Cardiac fibroblast (primary cell): ENCODE measurements at places on chromosomes 2 and 18.
A peak's percentile ranks its signal among the peaks of the same experiment; 100 is the strongest.

DNA sequence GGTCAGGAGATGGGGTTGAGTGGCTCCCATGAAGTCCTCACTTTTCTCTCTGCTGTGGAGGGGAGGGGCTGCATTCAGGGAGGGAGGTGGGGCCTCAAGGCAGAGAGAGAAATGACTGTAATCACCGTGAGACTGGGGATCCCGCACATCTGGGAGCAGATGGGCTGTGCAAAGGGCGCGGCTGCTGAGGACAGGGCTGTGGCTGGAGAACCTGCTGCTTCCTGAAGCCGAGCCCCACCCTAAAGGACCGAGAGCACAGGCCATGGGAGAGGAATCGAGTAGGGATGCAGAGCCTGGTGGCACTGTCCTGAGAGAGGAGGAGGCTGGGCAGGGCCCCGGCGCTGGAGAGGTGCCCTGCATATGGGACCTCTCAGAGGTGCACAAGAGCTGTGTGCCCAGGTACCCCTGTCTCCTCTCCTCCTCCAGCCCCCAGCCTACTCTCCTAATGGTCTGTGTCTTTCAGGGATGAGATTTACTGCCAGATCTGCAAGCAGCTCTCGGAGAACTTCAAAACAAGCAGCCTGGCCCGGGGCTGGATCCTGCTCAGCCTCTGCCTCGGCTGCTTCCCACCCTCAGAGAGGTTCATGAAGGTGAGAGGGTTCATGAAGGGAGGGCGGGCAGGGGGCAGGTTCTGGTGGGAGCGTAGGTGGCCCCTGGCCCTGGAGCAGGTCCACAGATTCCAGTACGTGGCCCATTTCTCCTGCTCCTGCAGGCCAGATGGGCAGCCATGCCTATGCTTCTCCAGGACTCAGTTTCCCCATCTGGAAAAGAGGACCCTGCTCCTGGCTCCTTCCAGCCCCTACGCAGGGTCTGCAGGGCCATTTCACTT lies 25.9 kb upstream of the GPR17 start:
- no peak for DNase-seq

- DNase-seq, result peak; percentile 10
These were observed 48.5 kb downstream of the TMX3 start for GRCh38 chr18:68666381-68666780.

GRCh38 chr2:52916981-52917380 lies 850.6 kb upstream of the CHAC2 start:
- DNase-seq, result no peak

- DNase-seq, result no peak
These were observed 48.2 kb downstream of the AGAP1 start for GRCh38 chr2:235541838-235542549.

DNA sequence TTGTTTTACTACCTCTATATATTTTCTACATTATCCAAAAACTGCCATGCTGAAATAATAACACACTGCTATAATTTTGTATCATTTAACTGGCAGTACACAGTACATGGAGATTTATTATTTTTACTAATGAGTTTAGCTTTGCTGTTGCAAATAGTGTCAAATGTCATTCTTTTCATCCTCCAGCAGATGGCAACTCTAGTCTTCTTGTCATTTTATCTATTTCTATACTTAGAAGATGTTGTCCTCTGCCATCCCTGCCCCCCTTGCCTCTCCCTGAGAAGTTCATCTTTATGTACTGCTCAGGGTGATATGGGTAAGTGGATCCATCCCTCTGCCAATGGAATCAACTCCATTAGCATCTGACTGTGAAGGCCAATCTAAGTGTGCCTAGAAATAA lies 21.7 kb upstream of the LRRTM1 start:
- DNase-seq, result peak; percentile 49

- DNase-seq, result no peak
These were observed 195.5 kb upstream of the CTAGE1 start for GRCh38 chr18:22613058-22613690.

DNA sequence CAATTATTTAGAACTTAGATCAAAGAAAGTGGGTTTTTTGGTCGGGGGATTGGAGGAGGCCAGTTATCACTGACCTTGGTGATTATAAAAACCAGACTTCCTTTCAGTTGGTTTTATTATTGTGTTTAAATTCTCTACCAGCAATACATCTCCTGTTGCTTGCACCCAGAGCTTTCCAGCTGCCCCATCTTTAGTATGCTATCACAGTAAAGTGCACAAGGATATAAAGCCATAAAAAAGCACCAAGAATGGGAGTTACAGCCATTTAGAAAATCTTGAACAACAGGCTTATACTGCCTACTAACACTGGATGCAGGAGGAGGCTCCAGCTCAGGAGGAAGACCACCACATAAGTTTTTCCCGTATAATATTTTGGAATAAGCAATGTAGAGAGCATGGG lies 148.7 kb upstream of the OSR1 start:
- DNase-seq, result no peak

- DNase-seq, result no peak
These were observed 22.4 kb downstream of the ODC1 start for GRCh38 chr2:10425699-10426098.

DNA sequence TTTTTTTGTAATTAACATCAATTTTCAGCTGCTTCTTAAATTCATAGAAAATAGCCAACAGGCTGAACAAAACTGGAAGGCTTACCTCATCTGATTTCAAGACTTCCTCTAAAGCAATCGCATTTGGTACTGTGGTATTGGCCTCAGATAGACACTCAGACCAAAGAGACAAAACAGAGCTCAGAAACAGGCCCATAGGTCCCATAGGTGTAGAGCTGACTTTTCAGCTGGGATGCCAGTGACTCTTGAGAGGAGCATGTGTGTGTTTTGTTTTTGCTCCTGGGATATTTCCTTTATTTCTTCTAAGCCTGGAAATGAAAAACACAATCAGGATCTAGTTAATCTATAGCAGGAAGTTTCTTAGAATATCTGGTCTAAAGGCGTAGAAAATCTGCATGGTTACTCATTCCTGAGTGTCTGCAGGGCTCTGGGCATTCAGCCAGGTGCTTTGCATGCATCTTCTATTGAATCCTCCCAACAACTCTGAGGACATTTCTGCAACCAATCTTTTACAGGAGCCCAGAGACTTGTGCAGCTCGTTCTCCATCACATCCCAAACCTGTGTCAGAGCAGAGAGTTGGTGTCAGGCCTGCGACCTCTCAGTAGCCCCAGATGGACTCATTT lies 190.8 kb downstream of the RTP5 start:
- DNase-seq, result peak; percentile 84

DNA sequence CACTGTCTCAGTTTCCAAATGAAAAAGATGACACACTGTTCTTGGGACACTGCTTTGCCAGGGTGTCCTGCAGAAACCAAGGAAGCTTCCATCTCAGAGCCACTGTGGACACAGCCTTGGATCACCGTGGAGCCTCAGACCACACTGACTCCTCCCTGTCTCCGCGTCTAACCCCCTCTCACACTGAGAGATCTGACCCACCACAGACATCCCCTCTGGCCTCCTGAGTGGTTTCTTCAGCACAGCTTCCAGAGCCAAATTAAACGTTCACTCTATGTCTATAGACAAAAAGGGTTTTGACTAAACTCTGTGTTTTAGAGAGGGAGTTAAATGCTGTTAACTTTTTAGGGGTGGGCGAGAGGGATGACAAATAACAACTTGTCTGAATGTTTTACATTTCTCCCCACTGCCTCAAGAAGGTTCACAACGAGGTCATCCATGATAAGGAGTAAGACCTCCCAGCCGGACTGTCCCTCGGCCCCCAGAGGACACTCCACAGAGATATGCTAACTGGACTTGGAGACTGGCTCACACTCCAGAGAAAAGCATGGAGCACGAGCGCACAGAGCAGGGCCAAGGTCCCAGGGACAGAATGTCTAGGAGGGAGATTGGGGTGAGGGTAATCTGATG lies 113.4 kb upstream of the PKDCC start:
- DNase-seq, result no peak

DNA sequence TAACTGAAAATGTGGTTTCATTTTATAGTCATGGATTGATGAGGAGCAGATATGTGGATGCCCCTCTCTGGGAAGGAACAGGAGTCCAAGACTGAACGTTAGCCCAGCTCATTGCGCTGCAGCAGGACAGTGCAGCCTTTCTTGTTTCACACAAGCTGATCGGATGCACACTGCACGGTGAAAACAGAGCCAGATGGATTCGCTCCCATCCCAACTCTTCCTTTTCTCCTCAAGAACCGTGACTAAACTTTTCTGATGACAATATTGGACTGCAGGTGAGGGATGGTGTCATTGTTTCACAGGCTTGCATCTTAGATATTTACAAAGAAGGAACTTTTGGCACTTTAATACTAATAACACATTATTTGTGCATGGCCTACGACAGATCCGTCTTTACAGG lies 33.8 kb upstream of the COPS8 start:
- DNase-seq, result no peak

DNA sequence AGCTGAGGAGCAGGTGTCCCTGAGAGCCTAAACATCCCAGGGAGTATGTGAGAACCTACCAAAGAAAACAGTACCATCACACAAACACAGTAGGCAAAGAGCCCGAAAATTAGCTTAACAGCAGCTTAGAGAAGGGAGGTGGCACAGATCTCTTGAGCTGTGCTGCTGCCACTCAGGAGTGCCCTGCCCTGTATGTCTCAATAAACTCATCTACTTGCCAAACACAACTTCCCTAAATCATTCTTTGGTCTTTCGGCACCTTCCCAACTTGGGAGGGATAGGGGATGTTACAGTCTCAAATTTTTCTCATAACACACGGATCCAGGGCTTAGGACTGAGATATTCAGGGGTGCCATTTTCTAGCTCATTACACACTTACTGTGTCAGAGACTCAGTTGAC lies 45.3 kb upstream of the C1D start:
- no peak for DNase-seq

GRCh38 chr2:143679617-143680016 lies 550.4 kb downstream of the ARHGAP15 start:
- DNase-seq, result no peak

GRCh38 chr2:140596447-140596846 lies 1534.4 kb downstream of the LRP1B start:
- DNase-seq, result no peak

DNA sequence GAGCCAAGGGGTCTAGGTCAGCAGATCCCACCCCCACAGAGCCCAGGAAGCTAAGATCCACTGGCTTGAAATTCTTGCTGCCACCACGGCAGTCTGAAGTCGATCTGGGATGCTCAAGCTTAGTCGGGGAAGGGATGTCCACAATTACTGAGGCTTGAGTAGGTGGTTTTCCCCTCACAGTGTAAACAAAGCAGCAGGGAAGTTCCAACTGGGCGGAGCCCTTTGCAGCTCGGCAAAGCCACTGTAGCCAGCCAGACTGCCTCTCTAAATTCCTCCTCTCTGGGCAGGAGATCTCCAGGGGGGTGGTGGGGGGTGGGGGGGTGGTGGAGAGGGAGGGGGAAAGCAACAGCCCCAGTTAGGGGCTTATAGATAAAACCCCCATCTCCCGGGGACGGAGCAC lies 419.5 kb downstream of the NUP35 start:
- no peak for DNase-seq

GRCh38 chr2:120103723-120104467 lies 91.0 kb downstream of the EPB41L5 start:
- peak; percentile 97 for DNase-seq

DNA sequence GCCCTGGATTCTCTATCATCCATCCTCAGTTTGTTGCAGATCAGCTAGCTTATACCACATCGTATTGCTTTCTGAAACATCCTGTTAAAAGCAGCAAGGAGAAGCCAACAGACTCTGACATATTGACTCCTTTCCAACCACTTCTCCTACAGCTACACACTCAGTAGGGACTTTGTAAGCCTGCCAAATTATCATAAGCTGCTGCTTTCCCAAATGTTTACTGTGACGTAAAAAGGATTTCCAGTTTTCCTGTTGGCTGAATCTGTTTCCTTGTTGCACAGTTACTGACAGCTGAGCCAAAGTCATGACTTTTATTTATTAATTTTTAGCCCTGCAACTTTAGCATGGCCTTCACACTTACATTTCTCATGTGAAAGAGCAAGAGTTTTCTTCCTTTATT lies 294.3 kb downstream of the KCNJ3 start:
- no peak for DNase-seq

GRCh38 chr18:58649966-58650816 lies 21.1 kb upstream of the MALT1 start:
- no peak for DNase-seq

DNA sequence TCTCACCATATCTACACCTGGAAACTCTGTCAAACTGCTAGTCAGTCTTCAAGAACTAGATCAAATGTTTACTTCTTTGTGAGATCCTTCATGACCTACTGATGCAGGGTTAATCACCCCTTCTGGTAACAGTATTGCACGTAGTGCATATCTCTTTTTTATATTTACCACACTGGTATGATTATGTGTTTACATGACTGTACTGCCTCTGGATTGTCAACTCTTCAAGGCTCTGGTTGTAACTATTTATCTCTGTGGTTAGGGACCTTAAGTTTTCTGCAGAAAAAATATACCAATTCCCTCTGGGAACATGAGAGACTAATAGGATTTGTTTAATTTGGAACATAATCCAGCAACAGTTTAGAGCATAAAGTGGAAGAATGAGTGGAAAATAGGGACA lies 135.5 kb downstream of the PDE1A start:
- peak; percentile 15 for DNase-seq

DNA sequence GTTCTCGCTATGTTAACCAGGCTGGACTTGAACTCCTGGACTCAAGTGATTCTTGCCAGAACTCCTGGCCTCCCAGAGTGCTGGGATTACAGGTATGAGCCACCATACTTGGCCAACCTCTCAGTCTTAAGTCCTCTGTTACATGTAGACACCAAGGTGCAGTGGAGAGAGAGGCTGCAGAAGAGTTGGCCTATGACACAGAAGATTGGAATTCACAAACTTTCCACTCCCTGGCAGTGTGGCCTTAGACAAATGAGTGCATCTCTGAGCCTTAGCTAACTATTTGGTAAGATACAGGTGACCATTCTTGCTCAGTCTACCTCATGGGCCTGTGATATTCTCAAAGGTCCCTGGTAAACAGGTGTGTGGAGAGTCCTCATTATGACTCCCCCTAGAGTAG lies 159.7 kb downstream of the MYCN start:
- DNase-seq, result no peak

GRCh38 chr18:66874812-66875474 lies 271.1 kb upstream of the CDH19 start:
- no peak for DNase-seq

- DNase-seq, result no peak
These were observed 106.5 kb downstream of the PIGN start for GRCh38 chr18:62080172-62080900.

- DNase-seq, result no peak
These were observed 5.9 kb upstream of the CETN1 start for GRCh38 chr18:574149-574860.

DNA sequence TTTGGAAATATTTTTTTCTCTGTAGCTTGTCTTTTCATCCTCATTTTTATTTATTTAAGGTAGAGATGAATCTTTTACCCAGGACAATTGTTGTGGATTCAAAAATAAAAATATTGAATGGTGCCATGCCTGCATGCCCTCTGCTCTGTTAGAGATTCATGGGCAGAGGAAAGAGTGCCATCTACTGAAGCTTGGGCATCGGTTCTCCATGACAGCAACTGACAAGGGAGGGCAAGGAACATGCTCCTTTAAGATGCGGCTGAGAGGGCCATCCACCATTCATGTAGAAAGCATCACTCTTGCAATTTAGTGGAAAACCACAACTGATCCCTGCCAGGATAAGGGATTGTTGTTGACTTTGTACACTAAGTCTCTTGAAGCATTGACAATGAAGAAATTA lies 79.9 kb downstream of the PARD3B start:
- peak; percentile 6 for DNase-seq
